Mesothelial cell of epicardium (in vitro differentiated cells): ENCODE measurements at places on chromosomes 1 and 21.

GRCh38 chr1:230501849-230502248 is 75.7 kb upstream of the PGBD5 start:
- no peak for DNase-seq

GRCh38 chr1:24989082-24989481 is 59.0 kb upstream of the RUNX3 start:
- no peak for DNase-seq

- no peak for DNase-seq
Observed at GRCh38 chr1:224831501-224831900, 98.0 kb upstream of the DNAH14 start.

DNA sequence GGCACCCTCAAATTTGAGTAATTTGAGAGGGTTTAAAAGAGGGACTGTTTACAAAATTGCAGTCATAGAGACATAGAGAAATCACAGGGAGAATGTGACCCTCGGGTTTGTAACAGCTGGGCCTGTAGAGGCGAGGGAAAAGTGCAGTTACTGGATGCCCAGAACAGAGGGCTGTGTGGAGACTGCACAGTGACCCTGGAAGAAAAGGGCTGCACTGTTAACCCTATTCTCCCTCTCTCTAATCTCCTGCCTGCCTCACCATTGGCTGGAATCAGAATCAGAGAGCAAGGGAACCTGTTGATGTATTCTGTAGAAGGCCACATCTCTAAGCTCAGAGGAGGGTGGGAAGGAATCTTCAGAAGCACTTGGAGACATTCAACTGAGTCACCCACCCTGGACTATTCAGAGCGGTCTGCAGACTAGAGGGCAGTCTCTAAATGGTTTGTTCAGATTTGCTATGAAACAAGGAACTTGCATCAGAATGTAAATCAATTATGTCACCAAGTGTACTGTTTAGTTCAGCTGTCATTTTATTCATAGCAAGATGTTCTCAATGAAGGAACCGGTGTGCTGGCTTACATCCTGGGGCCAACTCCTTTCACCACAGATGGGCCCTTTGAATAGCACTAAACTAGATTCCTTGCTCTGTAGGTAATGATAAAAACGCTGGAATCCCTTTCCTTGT is 132.2 kb upstream of the HOOK1 start:
- DNase-seq: no peak

DNA sequence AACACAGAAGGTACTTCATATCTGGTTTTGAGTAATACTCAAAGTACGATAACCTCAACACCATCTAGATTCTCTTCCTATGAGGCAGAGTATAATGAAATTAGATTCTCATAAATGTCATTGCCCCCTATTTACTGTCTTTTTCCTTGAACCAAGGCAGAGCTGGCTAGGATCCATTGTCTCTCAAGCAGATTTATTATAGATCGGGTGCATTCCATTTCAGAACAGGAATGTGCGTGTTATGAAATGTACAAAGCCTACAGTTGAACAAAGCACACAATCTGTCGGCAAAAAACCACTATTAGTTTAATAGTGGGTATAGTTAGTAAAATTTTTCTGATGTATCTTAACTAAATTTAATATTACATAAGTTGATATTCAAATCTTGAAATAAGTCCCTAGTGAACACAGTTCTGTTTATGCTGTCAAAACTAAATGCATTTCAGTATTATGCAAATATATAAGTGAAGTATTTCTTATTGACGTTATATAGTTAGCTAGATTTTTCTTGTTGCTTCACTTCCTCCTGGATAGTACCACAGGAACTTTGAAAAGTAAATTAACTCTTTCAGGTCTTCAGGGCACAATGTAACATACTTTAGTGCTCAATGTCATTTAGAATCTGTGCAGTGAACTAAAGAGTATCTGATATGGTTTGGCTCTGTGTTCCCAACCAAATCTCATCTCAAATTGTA is 92.1 kb downstream of the DDAH1 start:
- no peak for DNase-seq

- DNase-seq: no peak
Observed at GRCh38 chr1:211710566-211711314, 35.3 kb upstream of the NEK2 start.

GRCh38 chr1:12001249-12001917 is 17.9 kb upstream of the MIIP start:
- peak; percentile 43 for DNase-seq

- no peak for DNase-seq
Observed at GRCh38 chr1:211280910-211281309, 21.7 kb downstream of the RCOR3 start.

- no peak for DNase-seq
Observed at GRCh38 chr1:1121611-1122077, 5.8 kb upstream of the C1orf159 start.

- no peak for DNase-seq
Observed at GRCh38 chr1:183282101-183282855, 96.2 kb downstream of the LAMC2 start.
